Left ventricle myocardium superior (tissue), 1 donor: ENCODE measurements at places on chromosomes 4 and X. TPM values are rescaled to one million over a fixed set of nuclear protein-coding genes. Genes with fewer than 3 reads are reported as not detected.

GRCh38 chr4:40840255-40840984 lies 90.7 kb downstream of the NSUN7 start:
- no peak for DNase-seq

Gene TBC1D9
- total RNA-seq = 12.8 TPM

Gene IRS4
- not detected for total RNA-seq

Gene GPR173
- total RNA-seq = 0.50 TPM

DNA sequence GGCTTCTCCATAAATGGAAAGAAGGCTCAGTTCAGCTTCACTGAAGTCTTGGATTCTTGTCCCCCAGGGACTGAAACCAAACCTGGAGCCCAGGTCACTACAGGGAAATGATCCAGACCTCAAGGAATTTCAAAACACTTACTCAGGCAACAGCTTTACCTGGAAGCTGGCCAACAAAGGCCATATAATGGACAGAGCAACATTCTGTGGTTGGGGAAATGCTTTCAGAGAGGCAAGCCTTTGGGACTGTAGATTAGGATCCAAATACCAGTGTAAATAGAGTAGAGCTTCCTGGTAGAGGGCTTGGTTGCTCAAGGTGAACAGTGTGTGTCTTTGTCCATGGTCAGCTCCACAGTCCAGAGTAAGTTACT lies 57.0 kb upstream of the PROM1 start:
- no peak for DNase-seq
